ENCODE measurements at places on chromosomes 5 and 9.

DNA sequence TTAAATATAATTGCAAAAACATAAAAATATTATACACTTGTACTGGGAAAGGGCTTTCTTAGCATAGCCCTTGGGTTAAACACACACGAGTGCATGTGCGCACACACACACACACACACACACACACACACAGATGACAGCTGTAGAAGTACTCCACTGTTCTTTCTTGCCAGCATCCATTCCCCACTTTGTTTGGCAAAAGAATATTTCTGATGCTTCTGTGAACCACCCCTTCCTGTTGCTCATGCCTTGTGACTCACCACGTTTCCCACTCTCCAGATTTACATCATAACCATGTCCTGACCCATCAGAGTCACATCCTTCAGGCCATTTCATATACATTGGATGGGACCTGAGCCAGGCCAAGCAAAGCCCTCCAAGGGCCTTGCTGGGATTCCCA, 280.1 kb downstream of the DNAH5 start:
- peak; percentile 61 for DNase-seq

DNA sequence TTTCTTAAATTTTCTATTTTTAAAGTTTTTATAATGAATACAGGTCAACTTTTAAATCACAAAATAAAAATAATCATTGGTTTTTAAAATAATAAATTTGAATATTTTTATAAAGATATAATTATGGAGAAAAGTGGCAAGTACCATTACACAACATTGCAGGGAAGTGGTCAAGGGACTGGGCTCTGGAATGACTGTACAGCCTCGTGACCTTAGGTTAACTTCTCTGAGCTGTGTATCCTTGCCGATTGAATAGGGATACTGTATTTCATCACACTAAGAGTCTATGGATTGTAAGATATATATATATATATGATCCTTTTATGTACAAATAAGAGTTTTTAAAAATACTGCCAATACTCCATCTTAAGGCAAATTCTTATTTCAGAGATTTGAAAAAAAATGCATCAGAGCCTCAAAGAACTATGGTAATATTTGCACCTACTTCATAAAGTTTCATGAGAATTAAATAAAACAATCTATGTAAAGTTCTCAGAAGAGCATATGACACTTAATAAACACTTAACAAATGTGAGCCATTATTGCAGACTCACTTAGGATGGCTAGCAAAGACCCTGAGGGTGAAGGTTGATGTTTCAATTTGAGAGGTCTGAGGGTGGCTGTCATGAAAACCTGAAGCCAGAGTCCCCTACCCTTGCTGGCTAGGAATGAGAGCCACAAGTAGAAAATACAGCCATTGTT, 136.5 kb downstream of the CCDC192 start:
- DNase-seq: no peak

DNA sequence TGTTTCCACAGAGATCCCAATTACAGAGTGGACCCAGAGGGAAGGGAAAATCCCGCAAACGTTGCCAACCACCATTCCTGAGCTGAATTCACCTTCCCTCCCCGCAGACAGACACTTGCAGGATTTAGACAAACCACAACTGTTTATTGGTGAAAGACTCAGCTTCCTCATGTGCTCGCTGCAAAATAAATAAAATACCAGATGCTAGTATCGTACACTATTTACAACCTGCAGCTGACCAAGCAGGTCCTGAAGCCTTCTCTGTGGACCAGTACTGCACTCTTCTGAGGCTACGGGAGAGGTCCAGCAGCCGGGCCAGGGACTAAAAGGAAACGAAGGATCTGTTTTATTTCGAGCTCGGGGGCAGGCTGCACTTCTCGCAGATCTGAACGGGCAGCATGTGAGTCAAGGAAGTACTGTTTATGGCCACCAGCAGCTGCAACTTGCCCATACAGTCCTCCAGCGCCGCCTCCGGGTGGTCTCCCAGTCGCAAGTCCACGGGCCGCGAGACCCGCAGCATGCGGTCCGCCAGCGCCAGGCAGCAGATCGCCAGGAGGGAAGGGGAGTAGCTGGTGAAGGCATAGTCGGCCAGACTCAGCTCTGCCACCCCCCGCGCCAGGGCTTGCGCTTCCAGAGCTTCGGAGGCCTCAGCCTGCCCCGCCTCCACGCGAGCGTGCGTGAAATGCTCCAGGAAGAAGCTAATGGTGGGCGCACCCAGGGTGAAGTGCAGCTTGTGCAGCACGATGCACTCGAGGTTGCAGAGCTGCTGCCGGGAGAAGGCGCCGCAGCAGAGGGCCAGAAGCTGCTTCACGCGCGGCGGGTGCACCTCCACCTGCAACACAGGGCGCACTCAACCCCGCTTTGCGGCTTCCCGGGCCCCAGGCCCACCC, 2.1 kb downstream of the CCNO start:
- no peak for DNase-seq

DNA sequence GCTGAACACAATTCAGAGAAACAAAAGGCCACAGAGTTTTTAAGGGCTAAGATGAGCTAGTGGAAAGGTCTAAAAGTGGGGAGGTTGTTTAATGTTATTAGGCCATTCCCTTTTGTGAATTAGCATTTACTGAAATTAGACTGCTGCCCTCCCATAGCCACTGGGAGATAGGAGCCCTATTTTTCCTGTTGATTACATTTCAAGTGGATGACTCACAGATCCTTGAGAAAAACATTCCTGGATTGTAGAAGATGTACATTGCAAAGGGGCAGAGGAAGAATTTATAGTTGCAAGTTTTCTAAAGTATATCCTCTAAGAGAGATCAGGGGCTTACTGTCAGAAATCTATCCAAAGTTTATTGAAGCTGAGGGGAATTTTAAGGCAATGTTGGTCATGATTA, 367.1 kb upstream of the IZUMO3 start:
- DNase-seq: no peak

DNA sequence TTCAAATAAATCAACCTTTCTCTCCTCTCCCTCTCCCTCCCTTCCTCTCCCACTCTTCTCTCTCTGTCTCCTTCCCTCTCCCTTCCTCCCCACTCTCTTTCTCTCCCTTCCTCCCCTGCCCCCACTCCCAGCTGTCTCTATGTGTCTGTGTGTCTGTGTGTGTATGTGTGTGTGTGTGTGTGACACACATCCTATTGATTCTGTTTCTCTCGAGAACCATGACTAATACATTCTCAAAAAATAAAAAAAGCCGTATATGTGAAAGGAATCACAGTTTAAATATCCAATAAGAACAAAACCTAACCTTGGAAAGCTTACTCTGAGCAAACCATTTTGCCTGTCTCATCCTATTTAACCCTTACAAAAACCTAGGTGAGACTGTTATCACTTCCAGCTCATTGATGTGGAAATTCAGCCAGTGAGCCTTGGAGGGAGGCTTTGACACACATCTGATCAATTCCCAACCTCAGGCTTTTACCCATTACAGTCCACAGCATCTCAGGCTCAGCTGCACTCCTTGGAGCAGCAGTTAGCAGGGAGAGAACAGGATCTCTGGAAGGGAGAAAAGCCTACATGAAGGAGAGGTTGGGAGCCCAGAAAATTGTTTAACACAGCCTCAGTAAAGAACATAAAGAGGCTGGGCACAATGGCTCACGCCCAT, 8.3 kb downstream of the HSD17B3 start:
- DNase-seq: no peak

DNA sequence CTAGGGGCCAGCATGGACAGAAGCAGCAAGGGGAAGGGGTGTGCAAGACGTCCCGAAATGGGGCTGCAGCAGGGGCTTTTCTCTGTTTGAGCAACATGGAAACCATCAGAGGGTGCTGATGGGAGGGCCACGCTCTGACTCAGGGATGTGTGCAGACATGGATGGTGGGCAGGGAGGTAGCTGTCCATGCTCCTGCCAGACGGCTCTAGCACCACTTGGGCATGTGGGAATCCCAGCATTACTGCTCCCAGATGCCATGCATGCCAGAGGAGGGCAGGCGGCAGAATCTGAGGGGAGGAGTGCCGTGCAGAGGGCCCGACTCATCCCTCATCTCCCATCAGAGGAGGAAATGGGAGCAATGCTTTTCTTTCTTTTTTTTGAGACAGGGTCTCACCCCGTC, 45.6 kb upstream of the SLC25A51 start:
- DNase-seq: peak; percentile 23

GRCh38 chr5:164581889-164582288, 1076.5 kb downstream of the MAT2B start:
- no peak for DNase-seq

- DNase-seq: no peak
Measured at GRCh38 chr9:71955300-71955915, 44.0 kb downstream of the C9orf85 start.

DNA sequence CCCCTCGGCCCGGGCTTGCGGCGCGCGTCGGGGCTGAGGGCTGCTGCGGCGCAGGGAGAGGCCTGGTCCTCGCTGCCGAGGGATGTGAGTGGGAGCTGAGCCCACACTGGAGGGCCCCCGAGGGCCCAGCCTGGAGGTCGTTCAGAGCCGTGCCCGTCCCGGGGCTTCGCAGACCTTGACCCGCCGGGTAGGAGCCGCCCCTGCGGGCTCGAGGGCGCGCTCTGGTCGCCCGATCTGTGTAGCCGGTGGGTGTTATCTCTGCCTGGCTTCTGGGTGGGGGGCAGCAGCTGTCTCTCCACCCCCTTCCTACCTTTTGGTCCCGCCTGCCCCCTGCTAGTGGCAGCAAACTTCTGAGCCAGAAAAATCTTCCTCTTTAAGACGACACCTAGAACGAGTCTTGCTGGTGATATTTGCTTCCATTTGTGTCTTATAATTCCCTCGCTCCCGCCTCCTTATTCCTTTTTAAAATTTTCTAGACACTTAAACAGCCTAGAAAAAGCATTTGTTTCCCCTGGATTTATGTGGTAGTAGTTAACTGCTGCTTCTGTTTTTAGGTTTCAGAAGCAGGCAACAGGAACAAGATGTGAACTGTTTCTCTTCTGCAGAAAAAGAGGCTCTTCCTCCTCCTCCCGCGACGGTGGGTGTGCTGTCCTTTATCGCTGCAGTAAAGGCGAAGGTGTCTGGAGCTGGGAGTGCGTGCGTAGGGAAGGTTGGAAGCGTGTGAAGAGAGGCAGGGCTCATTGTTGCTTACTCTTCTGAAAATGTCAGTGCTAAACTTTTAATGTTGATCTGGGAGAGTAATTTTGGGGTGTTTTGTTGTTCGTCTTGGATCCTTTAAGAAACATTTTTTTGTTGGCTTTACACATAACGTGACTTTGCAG, 554 bp downstream of the JAK2 start:
- peak; percentile 24 for DNase-seq

- DNase-seq: no peak
Measured at GRCh38 chr9:103242025-103242424, 246.9 kb downstream of the CYLC2 start.

DNA sequence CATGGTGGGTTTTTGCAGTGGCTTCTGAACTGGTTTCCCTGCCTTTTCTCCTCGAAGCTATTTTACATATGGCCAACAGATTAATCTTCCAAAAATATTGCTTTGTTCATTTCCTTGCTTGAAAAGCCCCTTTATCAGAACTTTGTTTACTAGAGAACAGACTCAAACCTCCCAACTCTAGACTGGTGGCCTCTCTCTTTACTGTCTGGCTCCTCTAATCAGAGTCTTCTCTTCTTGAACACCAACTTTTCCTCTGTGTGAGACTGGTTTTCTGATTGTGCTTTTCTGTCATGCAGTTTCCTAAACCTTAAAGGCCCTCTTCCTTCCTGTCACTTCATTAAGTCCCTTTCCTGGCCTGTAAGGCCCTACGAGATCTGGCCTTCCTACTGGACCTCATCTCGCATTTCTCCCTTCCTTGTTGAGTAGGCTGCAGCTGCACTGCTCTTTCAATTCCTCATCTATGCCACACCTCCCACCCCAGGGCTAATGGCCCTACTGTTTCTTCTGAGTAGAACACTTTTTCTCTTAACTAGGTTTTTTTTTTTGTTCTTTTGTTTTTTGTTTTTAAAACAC, 5.7 kb downstream of the C9orf43 start:
- no peak for DNase-seq

- DNase-seq: no peak
Measured at GRCh38 chr5:23411994-23412393, 95.4 kb upstream of the PRDM9 start.

DNA sequence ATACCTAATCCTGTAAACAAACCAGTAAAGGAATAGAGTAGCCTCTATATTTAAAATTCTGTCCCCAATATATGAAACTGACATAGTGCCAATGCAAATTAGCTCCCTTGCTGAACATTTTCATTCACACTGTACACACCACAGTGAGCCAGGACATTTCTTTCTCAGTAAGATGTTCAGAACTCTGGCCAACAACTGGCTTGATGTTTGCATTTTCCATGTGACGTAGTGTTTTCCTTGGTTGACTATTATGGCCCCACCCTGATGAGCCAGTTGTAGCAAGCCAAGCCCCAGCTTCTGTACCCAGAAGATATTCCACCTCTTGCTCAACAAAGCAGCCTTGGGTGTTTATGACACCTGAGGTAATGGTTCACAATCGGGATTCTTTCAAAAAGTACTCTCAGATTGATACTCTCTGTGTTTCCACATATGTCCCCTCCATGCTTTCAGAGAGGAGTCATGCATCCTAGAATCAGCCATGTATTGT, 17.7 kb upstream of the ANXA1 start:
- peak; percentile 41 for DNase-seq

DNA sequence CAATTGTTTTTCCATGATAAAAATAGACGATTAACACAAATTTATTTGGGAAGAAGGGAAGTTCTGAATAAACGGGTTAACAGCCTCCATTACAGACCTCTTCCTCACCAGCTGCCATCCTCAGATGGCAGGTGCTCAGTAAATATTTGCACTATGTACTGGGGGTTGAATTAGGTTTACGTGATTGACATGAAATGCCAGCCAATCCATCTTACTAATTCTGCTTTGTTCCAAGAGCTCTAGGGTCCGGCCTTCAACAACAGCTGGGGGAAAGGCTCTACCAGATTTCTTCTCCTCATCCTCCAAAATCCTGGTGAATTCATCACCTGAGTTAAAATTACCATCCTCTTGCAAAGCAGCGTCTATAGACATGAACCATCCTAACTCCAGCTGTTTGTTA, 104.6 kb downstream of the MTX3 start:
- DNase-seq: no peak

DNA sequence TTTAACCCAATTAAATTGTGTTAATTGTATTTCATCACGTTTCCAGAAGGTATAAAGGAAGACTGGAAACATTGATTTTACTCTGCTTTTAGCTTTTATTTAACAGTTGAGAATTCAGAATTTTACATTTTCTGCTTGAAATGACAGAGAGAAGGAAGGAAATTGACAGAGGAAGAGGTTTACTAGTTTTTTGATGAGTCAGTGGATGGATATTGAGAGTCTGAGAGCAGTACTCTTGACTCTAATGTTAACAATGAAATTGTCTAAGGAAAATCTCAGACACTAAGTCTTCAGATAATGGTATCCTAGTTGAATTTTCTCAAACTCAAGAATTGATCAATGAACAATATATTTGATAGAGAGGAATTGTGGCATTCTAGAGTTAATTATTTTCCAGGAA, 60.6 kb downstream of the IPO11 start:
- DNase-seq: no peak

DNA sequence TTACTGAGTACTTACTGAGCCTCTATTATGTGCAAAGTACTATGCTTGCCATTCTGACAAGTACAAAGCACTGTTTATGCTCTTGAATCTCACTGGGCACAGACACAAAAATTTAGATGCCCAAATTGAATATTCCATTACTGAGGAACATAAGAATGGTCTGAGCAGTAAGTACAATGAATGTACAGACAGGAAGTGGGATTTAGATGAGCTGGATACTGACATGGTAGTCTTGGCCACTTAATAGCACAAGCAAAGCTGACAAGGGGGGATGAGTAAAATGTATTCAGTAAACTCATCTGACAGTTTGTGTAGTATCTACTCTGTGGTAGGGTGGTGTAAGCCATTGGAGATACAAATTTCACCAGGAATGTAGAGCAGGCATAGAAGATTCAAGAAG, 132.4 kb downstream of the EFNA5 start:
- no peak for DNase-seq

Data from fibroblast of gingiva (primary cell).